ENCODE measurements at places on chromosomes 3 and 15.

- DNase-seq, result no peak
Measured at GRCh38 chr3:194407423-194407822, 8.4 kb upstream of the GP5 start.

DNA sequence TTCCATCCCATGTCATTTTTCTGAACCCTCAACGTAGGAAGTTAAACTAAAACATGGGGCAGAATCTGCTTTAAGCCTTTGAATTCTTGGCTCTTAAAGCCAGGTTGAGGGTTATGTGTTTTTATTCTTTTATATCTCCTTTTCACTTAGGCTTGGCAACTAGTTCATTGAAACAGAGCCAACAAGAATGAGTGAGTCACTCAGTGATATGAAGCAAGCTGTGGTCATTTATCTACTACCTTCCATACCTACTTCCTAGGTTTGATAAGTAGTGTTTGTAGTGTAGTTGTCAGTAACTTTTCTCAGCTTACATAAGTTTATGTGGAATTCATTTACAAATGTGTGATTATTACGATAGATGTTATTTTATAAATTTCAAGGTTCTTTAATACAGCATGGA lies 67.4 kb downstream of the SNRPN start:
- no peak for DNase-seq

- no peak for DNase-seq
Measured at GRCh38 chr3:105979961-105980360, 111.1 kb upstream of the CBLB start.

DNA sequence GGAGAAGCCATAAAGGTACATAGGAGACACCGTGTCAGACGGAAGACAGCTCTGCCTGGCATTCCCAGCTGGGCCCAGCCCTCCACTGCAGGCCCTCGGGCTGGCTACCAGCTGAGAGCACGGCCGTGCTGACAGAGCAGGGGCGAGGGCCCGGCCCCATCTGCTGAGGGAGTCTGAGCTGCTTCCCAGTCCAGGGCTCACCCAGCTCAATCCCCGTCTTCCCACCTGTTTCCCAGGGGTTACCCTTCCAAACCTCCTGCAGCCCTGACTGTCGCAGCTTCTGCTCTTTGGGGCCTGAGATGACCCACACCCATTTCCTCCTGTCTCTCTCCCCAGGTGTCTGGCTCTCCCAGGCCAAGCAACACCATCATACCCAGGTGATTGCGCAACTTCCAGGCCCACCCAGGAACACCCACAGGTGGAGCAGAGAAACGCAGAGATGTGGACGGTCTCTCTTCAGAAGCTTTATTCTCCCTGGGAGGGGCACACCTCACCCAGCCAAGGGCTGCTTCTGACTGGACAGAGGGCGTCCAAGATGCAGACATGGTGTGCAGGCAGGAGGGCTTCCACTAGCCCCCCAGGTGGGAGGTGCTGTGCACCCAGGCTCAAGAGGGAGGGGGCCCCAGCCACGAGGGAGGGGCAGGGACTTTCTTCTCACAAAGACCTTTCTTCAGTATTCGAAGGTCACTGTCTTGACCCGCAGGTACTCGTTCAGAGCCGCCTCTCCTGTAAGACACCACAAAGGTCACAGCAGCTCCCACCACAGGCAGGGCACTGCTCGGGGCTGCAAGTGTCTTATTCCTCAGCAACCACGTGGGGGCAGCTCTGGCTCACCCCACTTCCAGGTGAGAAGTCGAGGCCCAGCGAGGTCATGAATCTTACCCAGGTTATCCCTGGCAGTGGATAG lies 19.4 kb upstream of the SLC41A3 start:
- DNase-seq, result no peak

GRCh38 chr3:50408443-50408944 lies 49.2 kb upstream of the TMEM115 start:
- DNase-seq, result no peak

- DNase-seq, result no peak
Measured at GRCh38 chr15:63668601-63669000, 71.4 kb downstream of the FBXL22 start.

- DNase-seq, result no peak
Measured at GRCh38 chr15:99826157-99826780, 93.0 kb upstream of the LYSMD4 start.

- DNase-seq, result no peak
Measured at GRCh38 chr3:78360849-78361248, 1321.0 kb downstream of the ROBO2 start.

GRCh38 chr15:63971427-63971805 lies 74.9 kb downstream of the DAPK2 start:
- DNase-seq, result no peak

DNA sequence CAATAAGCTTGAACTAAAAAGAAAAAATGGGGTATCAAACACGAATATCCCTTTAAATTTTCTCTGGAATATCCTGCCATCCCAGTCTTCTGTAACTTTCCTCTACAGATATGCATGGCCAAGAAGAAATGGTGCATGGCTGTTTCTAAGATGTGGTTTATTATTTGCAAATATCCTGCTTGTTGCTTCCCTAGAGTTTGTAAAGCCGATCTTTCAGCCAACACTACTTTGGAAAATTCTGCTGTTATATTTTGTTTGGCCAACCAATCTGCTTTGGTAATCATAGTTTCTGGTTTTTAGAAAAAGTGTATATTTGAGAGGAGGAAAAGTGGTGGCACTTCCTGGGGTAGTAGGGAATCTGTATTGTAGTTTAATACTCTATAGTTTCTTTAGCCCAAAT lies 13.9 kb downstream of the PHLDB2 start:
- DNase-seq, result no peak

DNA sequence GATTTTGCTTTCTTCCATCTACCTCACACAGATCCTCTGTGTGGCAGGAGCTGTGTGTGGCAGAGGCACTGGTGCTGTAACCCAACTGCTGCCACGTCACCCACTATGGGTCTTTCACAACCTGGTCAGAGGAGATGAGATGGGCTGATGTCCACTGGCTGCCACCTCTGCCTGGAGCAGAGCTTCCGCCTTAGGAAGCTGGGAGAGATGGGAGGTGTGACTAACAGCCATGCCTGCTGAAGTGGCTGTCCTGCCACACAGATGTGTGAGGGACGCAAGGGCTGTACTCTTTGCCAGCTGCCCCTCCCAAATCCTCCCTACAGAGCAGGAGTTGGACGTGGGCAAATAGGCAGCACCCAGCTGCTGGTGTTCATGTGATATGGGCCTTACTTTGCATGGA lies 329.5 kb downstream of the GABRB3 start:
- no peak for DNase-seq

GRCh38 chr3:17304969-17305368 lies 420.2 kb downstream of the PLCL2 start:
- DNase-seq, result no peak

- DNase-seq, result no peak
Measured at GRCh38 chr3:110567029-110567428, 504.6 kb upstream of the NECTIN3 start.

DNA sequence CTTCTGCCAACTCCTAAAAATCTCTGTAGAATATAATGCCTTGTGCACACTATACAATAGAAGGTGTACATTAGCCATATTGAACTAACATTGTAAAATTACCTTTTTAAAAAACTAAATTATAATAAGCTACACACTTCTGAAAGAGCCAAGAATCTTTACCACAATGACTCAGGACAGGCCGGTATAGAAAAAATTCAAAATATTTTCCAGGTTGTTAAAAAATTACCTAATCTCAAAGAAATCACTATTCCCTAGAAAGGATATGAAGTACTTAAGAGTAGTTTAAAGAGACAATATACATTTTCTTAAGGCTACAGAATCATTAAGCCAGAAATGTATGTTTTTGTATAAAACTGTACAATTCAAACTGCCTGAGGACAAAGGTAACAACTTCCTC lies 48.5 kb downstream of the TJP1 start:
- no peak for DNase-seq

DNA sequence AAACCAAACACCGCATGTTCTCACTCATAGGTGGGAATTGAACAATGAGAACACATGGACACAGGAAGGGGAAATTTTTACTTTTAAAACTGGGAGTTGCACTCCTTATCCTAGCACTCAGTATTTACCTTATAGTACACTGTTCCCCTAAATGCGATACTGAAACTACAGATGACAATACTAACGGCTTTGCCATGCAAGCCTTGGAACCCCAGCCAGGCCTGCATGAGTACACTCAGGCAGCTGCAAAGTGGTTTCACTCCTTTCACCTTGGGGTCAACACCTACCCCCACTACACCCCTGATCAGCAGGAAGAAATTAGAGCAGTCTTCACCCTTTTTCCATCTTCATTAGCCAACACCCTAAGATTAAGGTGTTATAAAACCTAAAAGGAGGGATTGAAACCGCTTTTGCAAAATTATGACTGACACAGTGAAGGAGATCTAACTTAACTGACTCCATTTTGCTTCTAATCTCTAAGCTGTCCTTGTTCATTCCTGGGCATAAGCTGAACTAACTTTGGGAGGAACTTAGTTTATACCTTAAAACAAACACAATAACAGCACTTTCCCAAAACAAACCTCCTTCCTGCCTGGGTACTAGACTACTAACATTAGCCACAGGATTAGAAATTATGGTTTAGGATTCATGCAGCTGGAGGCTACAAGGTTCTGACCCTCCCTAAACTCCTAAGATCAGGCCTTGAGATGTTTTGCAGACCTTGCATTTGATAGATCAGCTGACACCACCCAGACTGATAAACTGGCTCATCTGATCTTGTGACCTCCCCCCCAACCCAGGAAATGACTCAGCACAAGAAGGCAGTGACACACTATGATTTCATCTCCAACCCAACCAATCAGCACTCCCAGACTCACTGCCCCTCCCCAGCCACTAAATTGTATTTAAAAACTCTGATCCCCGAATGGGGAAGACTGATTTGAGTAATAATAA lies 452.1 kb upstream of the PPP2R3A start:
- DNase-seq, result no peak

DNA sequence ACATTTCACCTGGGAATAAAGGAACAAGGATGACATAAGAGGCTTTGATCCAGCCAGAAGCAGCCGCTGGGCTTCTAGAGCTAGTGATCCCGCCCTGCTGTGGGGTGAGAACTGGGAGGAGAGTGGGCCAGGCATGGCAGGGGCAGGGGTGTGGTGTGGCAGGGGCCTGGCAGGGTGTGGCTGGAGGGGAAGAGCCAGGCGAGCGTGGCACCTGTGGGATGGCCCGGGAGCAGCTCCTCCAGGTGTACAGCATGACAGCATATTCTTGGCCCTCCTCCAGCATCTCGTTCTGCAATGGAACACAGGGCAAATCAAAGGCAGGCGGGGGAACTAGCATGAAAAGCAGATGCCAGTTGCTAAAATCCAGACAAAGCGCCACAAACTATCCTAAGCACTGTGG lies 35.5 kb downstream of the CYFIP1 start:
- peak; percentile 81 for DNase-seq

- DNase-seq, result peak; percentile 67
Measured at GRCh38 chr3:194632809-194633348, 340 bp downstream of the TMEM44 start.

- no peak for DNase-seq
Measured at GRCh38 chr3:9795207-9795606, 2.3 kb downstream of the ARPC4 start.

- DNase-seq, result no peak
Measured at GRCh38 chr3:71504250-71505036, 79.1 kb downstream of the FOXP1 start.

- DNase-seq, result no peak
Measured at GRCh38 chr3:170226426-170226960, 4.3 kb downstream of the PRKCI start.
